ENCODE measurements at places on chromosomes 13 and 19.

- DNase-seq: no peak
Observed at GRCh38 chr19:11574689-11575088, 2.8 kb downstream of the ACP5 start.

GRCh38 chr19:41457241-41457640 lies 14.3 kb downstream of the ERICH4 start:
- no peak for DNase-seq

- DNase-seq: no peak
Observed at GRCh38 chr13:52405767-52406494, at the start of gene THSD1. Gene THSD1, minus strand, starts transcription at chr13:52406172. Its CDS starts 3,572 bp downstream, at chr13:52402600.

- DNase-seq: no peak
Observed at GRCh38 chr19:13005253-13005652, 10.0 kb downstream of the NFIX start.

DNA sequence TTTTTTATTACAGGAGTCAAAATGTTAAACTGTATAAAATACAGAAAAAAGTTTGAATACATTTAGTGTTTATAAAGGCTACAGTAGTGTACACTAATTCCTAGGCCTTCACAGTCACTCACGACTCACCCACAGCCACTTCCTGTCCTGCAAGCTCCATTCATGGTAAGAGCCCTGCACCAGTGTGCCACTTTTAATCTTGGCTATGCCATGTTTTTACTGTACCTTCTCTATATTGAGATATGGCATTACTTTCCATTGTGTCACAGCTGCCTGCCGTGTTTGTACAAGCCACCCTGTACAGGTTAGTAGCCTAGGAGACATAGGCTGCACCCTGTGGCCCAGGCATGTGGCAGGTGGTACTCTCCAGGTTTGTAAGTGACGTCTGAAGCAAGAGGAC lies 32.1 kb downstream of the C1QTNF9 start:
- DNase-seq: no peak

DNA sequence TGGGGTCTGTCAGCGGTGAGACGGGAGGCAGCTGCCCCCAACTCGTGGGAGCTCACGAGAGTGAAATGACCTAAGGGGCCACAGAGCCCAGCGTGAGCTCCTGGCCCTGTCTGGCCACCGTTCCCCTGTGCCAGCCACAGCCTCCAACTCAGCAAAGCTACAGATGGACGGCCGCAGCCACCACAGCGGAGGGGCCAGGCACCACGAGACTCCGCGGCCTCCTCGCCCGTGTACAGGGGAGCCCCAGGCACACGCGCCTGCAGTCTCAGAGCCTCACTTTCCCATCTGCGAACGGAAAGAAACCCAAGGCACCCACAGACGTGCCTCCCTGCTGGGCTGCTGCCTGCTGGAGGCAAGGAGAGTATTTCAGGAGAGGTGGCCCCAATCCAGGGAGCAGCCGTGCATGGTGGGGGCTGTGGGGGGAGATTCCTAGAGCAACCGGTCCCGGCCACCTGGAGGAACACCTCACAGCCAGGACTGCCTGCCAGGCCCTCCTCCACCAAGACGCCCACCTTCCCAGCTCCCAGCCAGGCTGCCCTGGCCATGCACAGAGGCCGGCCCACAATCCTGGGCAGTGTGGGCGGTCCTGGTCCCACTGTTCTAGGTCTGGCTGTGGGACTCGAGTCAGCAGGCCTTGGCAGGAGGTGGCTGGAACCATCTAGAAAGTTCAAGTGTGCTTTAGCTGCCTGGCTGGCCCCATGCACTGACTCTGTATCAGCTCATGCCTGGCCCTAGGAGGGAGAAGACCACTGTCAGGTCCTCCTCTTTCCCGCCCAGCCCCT lies 1.9 kb downstream of the MKNK2 start:
- no peak for DNase-seq

DNA sequence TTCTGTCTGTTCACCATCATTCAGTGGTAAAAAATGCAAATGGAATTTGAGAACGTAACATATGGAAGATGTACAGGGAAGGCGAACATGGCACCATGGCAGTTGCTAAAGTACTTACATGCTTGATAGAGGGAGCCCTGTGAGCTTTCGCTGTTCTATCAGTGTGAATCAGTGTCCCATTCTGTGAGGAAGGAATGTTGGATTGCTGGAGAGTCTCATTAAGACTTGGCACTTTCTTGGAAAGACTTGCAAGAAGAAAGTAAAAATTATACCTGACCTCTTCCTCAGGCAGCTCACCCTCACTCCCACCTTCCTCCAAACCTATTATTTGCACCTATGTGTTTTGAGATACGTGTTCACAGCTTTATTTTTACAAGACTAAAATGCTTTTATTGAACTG lies 43.5 kb downstream of the FREM2 start:
- DNase-seq: no peak

- DNase-seq: no peak
Observed at GRCh38 chr13:99044764-99045163, 66.9 kb upstream of the DOCK9 start.

- DNase-seq: no peak
Observed at GRCh38 chr19:10227026-10227971, 3.8 kb downstream of the S1PR2 start.

DNA sequence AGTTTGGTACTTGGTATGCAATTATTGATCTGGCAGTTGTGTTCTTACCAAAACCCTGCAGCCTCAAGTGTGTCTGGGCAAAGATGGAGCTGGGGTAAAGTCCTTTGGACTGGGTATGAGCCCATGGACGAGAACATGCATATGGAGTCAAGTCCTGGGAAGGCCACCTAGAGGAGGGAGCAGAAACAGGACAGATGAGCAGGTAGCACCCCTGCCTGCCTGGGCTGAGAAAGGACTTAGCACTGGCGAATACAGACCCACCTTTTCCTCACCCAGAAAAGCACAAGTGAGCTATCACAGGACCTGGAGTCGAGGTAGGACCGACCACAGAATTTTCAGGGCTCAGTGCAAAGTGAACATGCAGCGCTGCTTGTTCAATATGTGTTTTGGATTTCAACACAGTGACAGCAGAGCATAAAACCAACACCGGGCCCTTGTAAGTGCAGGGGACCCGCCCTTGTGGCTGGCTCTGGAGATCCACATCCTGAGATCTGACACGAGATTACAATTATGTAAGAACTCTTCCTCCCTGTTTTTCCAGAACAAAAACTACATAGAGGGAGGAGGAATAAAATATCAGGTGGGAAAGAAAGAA lies 25.9 kb downstream of the IGFL2 start:
- no peak for DNase-seq

DNA sequence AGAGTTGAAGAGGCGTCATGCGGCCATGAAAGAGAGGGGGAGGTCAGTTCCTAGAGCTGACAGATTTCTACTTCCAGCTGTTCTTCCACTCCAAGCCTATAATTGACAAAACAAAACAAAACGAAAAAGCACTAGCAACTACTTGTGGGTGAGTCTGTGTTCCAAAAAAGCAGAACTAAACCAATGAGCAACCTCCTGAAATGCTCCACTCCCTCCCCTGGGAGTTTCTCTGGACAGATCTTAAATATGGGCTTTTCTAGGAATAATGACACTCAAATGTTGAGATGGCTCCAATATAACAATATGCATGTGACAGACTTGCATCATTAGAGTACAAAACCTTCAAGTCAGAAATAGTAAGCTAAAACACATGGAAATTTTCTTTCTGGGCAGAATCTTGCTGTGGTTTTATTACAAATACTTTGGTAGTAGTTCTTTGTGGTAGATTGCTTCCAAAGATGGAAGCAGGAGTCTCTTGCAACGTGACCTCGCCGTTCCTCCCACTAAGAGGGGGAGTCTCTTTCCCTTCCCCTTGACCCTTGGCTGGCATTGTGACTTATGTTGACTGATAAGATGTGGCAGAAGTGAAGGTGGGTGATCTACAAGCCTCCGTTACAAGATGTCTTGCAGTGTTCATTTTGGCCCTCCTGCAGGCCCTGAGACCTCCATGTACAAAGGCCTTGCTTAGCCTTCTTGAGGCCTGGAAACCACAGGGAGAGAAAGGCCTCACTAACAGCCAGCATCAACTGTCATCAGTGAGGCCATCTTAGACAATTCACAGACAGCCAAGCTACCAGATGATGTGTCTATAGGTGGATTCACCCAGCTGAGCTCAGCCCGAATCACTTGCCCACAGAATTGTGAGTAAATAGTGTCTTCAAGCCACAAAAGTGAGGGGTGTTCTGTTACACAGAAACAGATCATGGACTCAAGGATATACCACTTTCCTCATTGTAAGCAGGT lies 173.1 kb upstream of the RFC3 start:
- no peak for DNase-seq

GRCh38 chr19:34254698-34255432 lies 511 bp downstream of the GARRE1 start:
- no peak for DNase-seq

GRCh38 chr13:28046981-28047380 lies 53.4 kb downstream of the FLT3 start:
- no peak for DNase-seq

GRCh38 chr13:67061750-67062149 lies 168.4 kb downstream of the PCDH9 start:
- no peak for DNase-seq

DNA sequence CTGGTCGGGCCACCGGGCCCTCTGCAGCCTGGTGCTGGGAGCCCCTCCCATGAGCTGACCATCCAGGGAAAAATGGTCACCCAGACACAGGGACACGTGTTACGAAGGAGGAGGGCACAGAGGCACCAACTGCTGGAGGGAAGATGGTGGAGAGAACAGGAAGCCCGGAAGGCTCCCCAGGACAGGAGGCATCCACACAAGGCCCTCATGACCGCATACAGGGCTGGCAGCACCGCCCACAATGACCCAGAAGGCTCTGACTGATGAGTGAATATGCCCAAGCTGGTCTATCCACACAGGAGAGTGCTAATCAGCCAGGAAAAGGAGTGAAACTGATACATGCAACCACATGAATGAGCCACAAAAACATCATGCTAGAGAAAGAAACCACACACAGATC lies 14.0 kb upstream of the TMEM86B start:
- no peak for DNase-seq

DNA sequence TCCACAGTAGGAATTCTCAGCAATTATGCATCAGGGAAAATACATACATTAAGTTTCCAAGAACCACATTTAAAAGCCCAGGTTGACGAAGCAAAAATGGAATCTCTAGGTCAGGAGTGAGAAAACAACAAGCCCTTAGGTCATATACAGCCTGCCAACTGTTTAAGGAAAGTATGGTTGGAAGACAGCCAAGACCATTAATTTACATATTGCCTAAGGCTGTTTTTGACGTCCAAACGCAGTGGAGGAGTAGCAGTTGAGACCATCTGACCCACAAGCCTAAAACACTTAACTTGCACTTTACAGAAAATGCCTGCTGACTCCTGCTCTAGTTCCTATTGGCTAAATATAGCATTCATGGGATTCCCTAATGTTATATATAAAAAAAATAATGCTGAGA lies 299.0 kb downstream of the ITGBL1 start:
- peak; percentile 54 for DNase-seq

- DNase-seq: no peak
Observed at GRCh38 chr13:50485979-50486935, 357.2 kb downstream of the DLEU7 start.

GRCh38 chr13:28540612-28541011 lies 45.7 kb upstream of the FLT1 start:
- no peak for DNase-seq

DNA sequence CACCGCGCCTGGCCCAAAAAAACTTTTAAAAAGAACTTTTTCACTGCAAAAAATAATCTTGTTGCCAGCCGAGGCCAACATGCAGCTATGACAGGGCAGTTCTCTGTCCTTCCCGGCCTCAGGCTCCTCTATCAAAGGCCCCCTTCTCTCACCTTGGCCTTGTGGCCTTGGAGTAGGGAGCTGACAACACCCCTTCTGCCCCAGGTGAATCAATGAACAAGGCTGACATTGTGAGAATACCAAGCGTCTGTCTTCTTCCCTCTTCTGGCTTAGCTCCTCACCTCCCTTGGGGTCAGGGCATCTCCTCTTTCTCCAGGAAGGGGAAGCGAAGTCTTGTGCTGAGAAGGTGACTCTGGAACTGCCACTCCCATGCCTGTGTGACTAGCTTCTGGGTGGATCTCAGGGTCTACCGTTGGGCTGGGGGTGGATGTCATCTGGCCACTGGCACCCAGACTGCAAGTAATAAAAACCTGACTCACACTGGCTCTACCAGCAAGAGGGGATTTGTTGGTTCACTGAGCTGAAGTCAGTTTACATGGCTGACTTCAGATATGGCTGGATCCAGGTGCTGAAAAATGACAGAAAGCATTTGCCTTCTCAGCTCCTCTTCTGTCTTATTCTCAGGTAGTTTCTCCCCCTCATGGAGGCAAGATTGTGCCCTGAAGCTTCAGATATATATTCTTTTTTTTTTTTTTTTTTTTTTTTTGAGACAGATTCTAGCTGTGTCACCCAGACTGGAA lies 6.3 kb downstream of the C19orf38 start:
- no peak for DNase-seq

DNA sequence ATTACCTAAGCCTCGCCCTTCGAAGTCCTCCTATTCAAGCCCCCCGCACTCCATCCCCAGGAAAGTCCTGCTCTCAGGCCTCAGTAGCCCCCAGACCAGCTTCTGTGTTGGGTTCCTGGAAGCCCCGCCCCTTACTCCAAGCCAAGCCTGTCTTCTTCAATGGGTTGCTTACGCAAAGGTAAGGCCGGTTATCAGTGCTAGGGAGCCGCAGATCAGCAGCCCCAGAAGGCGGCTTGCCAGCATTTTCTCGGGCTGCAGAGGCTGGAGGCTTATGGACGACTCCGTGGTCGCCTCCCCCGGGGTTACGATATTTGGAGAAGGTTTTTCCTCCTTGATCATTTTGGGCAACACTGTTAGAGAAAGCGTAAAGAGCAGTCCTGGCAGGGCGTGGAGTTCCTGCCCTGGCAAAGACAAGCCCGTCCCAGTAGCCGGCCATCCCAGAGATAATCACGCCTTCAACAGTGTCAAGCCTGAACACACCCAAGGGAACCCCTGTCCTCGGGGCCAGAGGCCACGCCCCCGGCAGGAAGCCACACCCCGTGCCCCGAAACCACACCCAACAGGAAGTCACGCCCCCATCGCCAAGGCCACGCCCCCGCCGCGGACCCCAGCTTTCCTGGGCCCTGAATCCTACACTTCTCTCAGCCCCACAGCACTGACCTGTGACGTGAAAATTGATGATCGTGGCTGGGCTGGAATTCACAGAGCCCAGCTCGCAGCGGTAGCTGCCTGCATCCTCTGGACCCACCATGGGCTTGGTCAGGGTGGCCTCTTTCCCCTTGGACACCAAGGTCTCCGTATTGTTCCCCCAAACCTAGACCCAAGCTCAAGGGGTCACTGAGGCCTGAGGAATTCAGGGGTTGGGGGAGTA lies 954 bp upstream of the RASIP1 start:
- DNase-seq: no peak

- DNase-seq: peak; percentile 74
Observed at GRCh38 chr13:93227878-93228642, 1.5 kb downstream of the GPC6 start.

GRCh38 chr13:93628136-93628797 lies 401.7 kb downstream of the GPC6 start:
- DNase-seq: no peak

- DNase-seq: no peak
Observed at GRCh38 chr13:113539176-113539575, 45.4 kb upstream of the TFDP1 start.

DNA sequence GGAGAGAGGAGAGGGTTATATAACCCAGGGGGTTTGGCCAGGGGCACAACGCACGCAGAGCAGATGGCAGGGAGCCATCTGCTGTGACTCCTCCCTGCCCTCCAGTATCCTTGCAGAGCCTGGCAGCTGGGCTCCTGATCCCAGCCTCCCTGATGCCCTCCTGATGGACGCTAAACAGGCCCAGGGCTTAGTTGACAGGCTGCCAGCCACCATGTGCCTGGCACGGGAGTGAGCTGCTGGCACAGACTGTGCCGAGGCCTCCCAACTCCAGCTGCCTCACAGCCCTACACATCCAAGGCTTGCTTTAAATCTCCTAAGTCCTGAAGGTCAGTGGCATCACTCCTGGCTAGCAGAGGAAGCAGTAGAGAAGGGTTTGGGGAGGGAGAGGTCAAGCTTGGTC lies 16.7 kb downstream of the SYDE1 start:
- DNase-seq: no peak

Data from right renal cortex interstitium (tissue), 3 donors.